ENCODE measurements at places on chromosomes 13 and 19. TPM values are rescaled to one million over a fixed set of nuclear protein-coding genes. Genes with fewer than 3 reads are reported as not detected.

DNA sequence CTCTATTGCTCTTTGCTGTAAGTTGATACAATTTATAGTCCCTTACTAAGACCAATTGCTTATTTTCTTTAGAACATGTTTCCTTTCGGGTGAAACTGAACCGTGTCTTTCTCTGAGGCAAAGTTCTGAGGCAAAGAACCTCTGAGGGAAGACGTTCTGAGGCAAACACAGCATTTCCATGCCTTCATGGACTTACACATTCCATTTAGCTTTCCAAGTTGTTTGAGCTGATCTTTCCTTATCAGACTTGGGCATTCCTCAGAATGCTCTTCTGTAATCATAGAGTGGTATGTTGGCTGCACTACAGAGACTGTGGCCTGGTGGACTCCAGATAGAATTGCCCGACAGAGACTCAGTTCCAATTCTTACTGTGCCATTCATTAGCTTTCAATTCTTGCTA lies 579.1 kb downstream of the KCTD12 start:
- no peak for DNase-seq
- H3K27me3 ChIP-seq, result no peaks in the 10 kb centered on the region
- H3K4me3 ChIP-seq, result no peak overlapping the region
- H3K36me3 ChIP-seq, result no peaks in the 10 kb centered on the region
- no peak overlapping the region for H3K27ac ChIP-seq

DNA sequence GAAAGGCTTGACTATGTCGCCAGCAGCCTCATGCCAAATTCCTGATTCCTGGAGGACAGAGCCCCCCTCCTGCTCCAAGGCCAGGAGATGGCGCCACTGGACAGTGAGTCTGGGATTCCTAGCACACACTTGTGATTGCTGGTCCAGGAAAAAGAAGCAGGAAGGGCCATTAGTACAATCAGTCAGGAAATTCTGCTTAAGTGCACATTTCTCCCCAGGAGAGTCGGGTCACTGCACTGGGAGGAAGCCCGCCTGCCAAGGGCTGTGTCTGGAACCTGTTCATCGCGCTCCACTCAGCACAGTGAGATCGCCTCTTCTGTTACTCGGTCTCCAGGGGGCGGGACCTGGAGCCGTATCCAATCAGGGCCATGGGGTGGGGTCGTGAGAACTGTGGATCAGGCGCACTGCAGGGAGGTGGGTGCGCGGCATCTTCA lies 65.1 kb downstream of the ZNF823 start:
- H3K4me3 ChIP-seq, result peak overlapping the region; percentile 39
- DNase-seq, result peak; percentile 70
- peaks cover 12% of the 10 kb centered on the region for H3K4me1 ChIP-seq
- H3K27me3 ChIP-seq, result no peaks in the 10 kb centered on the region

Gene OVOL3
- total RNA-seq, result not detected

GRCh38 chr13:100597253-100597652 lies 8.7 kb upstream of the GGACT start:
- no peak for DNase-seq
- H3K27ac ChIP-seq, result no peak overlapping the region
- H3K36me3 ChIP-seq, result no peaks in the 10 kb centered on the region
- H3K4me3 ChIP-seq, result no peak overlapping the region
- no peaks in the 10 kb centered on the region for H3K27me3 ChIP-seq
- H3K4me1 ChIP-seq, result no peaks in the 10 kb centered on the region

Gene SLC8A2
- 0.49 TPM for total RNA-seq

DNA sequence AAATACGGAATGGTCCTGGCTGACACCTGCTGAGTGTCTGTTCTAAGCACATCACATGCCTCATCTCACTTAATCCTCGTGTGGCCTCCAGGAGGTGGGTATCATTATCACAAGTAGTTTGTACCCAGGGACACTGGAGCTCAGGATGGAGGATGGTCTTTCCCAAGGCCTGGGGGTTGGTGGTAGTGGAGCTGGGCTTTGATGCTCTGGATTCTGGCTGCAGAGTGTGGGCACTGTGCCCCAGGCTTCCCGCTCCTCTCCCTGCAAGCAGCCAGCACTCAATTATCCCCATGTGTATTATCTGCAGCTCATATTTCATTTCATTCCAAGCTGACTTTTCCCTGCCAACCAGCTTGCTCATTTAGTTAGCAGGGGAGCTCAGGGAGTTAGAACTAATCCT lies 52.1 kb downstream of the SIAH3 start:
- no peaks in the 10 kb centered on the region for H3K36me3 ChIP-seq
- no peaks in the 10 kb centered on the region for H3K4me1 ChIP-seq
- no peak overlapping the region for H3K4me3 ChIP-seq
- H3K27me3 ChIP-seq, result no peaks in the 10 kb centered on the region
- no peak for DNase-seq

Gene ZNF443
- 5.9 TPM for total RNA-seq

GRCh38 chr19:5958074-5958850 lies 19.7 kb downstream of the RANBP3 start:
- DNase-seq, result no peak
- no peak overlapping the region for H3K4me3 ChIP-seq
- no peak overlapping the region for H3K27ac ChIP-seq
- H3K27me3 ChIP-seq, result no peaks in the 10 kb centered on the region
- H3K4me1 ChIP-seq, result peaks cover 80% of the 10 kb centered on the region

DNA sequence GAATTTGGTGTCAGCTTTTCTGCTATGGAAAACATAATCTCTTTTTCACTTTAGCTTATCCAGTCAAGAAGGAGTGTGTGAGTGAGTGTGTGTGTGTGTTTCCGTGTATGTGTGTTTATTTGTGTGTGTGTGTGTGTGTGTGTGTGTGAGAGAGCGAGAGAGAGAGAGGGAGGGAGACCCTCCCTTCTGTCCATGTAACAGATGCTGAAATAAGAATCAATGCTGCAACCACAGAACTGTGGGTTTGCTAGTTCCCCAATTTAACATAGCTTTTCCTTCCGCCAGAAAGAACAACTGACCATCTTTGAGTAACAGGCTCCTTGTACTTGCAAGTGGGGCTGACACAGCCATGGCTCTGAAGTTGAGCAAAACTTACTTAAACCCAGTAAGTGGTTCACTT lies 5.2 kb downstream of the LCP1 start:
- no peaks in the 10 kb centered on the region for H3K36me3 ChIP-seq
- H3K4me3 ChIP-seq, result no peak overlapping the region
- no peak overlapping the region for H3K27ac ChIP-seq
- no peaks in the 10 kb centered on the region for H3K4me1 ChIP-seq
- no peak for DNase-seq

- no peak overlapping the region for H3K4me3 ChIP-seq
- H3K4me1 ChIP-seq, result no peaks in the 10 kb centered on the region
- H3K36me3 ChIP-seq, result no peaks in the 10 kb centered on the region
- no peak overlapping the region for H3K27ac ChIP-seq
- no peak for DNase-seq
These were observed 7.8 kb downstream of the SLC7A10 start for GRCh38 chr19:33217881-33218280.

Gene ZNF566
- 11.3 TPM for total RNA-seq

- H3K27ac ChIP-seq, result no peak overlapping the region
- no peaks in the 10 kb centered on the region for H3K36me3 ChIP-seq
- no peak overlapping the region for H3K4me3 ChIP-seq
- no peak for DNase-seq
- H3K4me1 ChIP-seq, result no peaks in the 10 kb centered on the region
- H3K27me3 ChIP-seq, result no peaks in the 10 kb centered on the region
These were observed 34.4 kb downstream of the ATP7B start for GRCh38 chr13:51976890-51977289.

Gene FXYD3
- total RNA-seq, result 788 TPM
